Glutamatergic neuron (in vitro differentiated cells): ENCODE measurements at places on chromosomes 7 and 10. TPM values are rescaled to one million over a fixed set of nuclear protein-coding genes. Genes with fewer than 3 reads are reported as not detected.

The GHRHR gene
- total RNA-seq: not detected

The CYP26A1 gene
- total RNA-seq: 4.2 TPM

The KLF14 gene
- total RNA-seq: not detected

The LIPM gene
- total RNA-seq: not detected

The HMX2 gene
- not detected for total RNA-seq

The CCDC186 gene
- 15.7 TPM for total RNA-seq

The HTRA1 gene
- total RNA-seq: 1.4 TPM

The MACROH2A2 gene
- 58.3 TPM for total RNA-seq

The A1CF gene
- total RNA-seq: not detected

The TSPAN12 gene
- 6.0 TPM for total RNA-seq

The DNAJC12 gene
- total RNA-seq: 54.7 TPM
